ENCODE measurements at places on chromosomes 16 and 17.

GRCh38 chr16:85662482-85662812 lies 26.3 kb downstream of the GINS2 start:
- peaks cover 63% of the 10 kb centered on the region for H3K36me3 ChIP-seq
- peaks cover 24% of the 10 kb centered on the region for H3K4me1 ChIP-seq
- peak overlapping the region; percentile 47 for H3K4me3 ChIP-seq

DNA sequence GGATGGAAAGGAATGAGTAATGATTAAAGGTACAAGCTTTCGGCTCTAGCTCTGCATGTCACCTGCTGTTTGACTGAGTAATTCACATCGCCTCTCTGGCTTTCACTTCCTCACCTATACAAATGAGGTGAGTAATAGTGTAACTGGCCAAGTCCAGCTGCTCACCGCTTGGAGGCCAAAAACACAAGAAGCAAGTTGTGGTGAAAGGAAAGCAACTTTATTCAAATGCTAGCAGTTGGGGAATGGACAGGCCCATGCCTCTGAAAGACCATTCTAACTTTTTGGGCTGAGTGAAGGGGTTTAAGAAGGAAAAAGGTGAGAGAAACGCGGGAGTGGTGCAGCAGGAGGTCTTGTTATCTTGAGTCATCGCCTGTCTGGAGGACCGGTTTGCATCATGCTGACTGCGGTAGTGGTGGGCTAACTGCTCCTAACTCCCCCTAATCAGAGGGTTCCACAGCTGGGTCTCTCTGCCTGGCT lies 45.7 kb upstream of the CSNK2A2 start:
- H3K36me3 ChIP-seq, result no peaks in the 10 kb centered on the region
- H3K4me3 ChIP-seq, result no peak overlapping the region
- peak overlapping the region; percentile 7 for H3K27ac ChIP-seq
- no peaks in the 10 kb centered on the region for H3K4me1 ChIP-seq

DNA sequence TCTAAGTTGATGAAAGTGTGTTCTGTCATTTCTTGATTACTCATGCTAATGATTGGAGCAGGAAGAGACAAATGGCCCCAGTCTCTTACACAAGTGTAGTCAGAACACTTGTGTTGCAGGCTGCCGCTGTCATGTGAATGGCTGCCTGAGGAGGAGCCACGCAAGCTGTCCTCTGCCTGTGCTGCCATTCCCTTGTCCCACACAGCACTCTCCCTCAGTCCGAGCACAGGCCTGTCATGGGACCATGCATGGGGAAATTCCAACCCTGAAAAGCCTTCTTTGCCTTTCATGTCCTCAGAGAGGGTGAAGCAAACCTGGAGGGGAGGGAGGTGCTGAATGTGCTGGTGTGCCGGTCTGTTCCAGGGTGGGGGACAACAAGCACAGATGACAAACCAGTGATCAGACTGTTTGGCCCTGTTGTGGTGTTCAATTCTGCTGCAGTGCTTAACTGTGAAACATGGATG lies 109.4 kb downstream of the MRTFB start:
- H3K27ac ChIP-seq, result no peak overlapping the region
- peaks cover 46% of the 10 kb centered on the region for H3K4me1 ChIP-seq
- no peaks in the 10 kb centered on the region for H3K36me3 ChIP-seq
- no peak overlapping the region for H3K4me3 ChIP-seq

- H3K4me3 ChIP-seq, result no peak overlapping the region
- no peak overlapping the region for H3K27ac ChIP-seq
- peaks cover 8% of the 10 kb centered on the region for H3K27me3 ChIP-seq
These were observed 93.2 kb downstream of the LITAF start for GRCh38 chr16:11493531-11493929.

DNA sequence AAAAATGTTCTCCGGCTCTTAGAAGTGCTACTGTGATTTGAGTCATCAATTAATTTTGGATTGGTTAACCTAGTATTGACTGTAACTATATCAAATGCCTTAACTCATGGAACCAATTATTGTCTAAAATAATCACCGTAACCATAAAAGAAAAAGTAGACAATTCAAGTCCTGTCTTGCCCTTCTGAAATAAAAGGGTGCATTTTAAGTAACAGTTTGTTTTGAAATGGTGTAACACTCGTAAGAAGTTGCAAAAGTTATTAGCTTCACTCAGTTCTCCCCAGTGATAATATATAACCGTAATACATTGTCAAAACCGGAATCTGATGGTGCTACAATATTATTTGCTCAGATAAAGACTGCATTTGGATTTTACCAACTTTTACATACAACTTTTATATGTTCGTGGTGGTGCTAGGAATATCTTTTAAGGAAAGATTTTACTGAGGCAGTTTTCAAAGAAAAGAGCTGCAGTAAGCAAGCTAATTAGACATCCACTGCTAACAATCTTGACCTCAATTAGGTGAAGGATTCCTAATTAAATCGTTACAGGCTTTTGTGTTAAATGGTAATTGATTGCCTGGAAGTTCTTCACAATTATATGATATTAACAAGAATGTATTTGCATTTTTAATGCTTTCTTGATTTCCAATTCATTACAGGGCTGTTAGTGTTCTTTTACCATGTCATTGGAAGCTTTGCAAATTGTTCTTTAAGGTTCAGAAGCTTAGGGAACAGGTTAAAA lies 413.1 kb upstream of the MON1B start:
- H3K27me3 ChIP-seq, result peaks cover 29% of the 10 kb centered on the region
- no peaks in the 10 kb centered on the region for H3K4me1 ChIP-seq
- H3K36me3 ChIP-seq, result no peaks in the 10 kb centered on the region
- DNase-seq, result no peak
- no peak overlapping the region for H3K4me3 ChIP-seq

Data from nephron progenitor cell (in vitro differentiated cells).